ENCODE measurements at places on chromosomes 4 and X. TPM values are rescaled to one million over a fixed set of nuclear protein-coding genes. Genes with fewer than 3 reads are reported as not detected.

Gene CHRDL1
- 22.6 TPM for total RNA-seq

Gene HTR2C
- total RNA-seq = 3.4 TPM

GRCh38 chr4:8729408-8730149 is 137.0 kb downstream of the CPZ start:
- DNase-seq = no peak

DNA sequence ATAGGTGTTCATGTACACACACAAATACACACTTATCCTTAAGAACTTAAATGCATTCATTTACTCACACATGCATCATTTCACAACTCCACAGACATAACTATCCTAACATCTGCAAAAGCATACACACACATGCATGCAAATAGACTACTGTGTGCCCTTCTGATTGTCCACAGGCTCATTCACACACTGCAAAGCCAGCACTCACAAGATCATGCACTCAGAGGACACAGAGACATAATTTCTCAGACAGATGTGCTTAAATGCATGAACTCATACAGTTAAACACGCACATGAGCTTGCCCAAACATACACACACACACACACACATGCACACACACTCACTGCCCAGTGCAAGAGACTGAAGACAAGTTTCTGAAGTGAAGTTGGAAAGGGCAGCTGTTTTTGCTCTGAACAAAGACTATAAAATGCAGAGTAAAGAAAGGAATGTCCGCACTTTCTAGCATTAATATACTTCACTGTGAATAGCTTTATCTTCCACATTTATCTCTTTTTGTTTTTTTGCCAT is 1018.0 kb upstream of the HS3ST1 start:
- DNase-seq = no peak

GRCh38 chrX:126820700-126821420 is 1.3 kb downstream of the PRR32 start:
- DNase-seq = no peak

- DNase-seq = no peak
Observed at GRCh38 chr4:105197777-105198176, 51.1 kb downstream of the TET2 start.

DNA sequence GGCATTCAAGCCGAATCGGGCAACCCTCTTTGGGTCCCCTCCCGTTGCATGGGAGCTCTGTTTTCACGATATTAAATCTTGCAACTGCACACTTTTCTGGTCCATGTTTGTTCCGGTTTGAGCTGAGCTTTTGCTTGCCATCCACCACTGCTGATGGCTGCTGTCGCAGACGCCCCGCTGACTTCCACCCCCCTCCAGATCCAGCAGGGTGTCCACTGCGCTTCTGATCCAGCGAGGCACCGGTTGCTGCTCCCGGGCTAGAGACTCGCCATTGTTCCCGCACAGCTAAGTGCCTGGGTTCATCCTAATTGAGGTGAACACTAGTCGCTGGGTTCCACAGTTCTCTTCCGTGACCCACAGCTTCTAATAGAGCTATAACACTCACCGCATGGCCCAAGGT is 13.3 kb downstream of the ACOX3 start:
- DNase-seq = no peak

DNA sequence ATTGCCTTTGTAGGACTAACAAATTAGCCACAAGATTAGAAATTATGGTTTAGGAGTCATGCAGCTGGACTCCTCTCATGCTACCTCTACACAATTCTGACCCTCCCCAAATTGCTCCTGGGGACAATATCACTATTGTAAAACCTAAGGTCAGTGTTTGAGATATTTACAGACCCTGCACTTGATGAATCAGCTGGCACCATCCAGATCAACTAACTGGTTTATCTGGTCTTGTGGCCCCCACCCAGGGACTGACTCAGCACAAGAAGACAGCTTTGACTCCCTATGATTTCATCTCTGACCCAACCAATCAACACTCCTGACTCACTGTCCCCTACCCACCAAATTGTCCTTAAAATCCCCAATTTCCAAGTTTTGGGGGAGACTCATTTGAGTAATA is 192.4 kb downstream of the STPG2 start:
- DNase-seq = no peak

Data from urinary bladder (tissue), 4 donors.